ENCODE measurements at places on chromosomes 5 and 9. TPM values are rescaled to one million over a fixed set of nuclear protein-coding genes. Genes with fewer than 3 reads are reported as not detected.

GRCh38 chr5:180809403-180810209, 7.0 kb upstream of the MGAT1 start:
- peak; percentile 69 for DNase-seq

DNA sequence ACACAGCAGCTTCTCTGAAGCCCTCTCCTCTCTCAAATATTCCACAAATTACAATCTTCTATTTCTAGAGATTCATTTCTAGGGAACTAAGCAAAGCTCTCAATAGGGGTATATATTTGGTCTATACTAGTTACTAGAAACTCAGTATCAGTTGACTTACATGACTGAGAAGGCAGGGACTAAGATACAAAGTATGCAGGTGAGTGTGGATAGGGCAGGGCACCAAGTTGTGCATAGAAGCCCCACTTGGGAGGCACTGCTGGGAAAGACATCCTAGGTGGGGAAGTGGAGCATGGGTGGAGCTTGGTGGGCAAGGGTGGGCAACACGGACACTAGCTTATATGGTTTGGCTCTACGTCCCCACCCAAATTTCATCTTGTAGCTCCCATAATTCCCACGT, 148.1 kb upstream of the RASA1 start:
- DNase-seq, result no peak

DNA sequence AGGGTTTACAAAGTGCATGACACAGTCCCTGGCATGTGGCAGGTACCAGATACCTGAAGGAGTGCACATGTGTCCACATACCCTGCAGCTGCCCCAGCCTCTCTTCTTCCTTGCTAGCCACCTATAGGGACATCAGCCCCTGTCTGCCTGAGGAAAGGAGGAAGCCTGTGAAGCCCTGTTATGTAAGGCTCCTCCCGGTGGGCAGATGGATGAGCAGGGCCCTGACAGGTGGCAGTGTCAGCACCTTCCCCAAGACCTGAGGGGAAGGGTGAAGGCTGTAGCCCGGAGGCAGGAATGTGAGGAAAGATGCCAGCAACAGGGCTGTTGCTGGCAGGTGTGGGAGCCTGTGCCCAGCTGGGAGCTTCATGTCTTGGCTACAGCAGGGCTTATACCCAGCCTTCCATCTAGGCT, 21.7 kb downstream of the TCF7 start:
- DNase-seq, result no peak

DNA sequence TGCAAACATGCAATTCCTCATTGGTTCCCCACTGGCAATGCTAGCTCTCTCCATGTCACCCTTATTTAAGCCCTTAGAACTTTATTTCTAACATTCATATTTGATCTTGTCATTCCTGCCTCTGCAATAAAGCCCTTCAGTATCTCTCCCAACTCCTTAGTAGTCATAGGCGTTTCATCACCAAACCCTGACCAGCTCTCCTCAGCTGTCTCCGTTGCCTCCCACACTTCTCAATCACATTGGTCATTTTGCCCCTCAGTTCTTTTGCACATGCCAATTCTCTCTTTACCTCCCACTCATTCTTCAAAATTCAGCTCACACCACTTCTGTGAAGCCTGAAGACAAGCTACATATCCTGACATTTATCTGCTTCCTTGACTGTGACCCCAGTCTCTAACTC, 2.8 kb upstream of the RUSC2 start:
- DNase-seq, result no peak

Gene SPATA31A3
- not detected for total RNA-seq
